ENCODE measurements at places on chromosomes 3 and 15.

DNA sequence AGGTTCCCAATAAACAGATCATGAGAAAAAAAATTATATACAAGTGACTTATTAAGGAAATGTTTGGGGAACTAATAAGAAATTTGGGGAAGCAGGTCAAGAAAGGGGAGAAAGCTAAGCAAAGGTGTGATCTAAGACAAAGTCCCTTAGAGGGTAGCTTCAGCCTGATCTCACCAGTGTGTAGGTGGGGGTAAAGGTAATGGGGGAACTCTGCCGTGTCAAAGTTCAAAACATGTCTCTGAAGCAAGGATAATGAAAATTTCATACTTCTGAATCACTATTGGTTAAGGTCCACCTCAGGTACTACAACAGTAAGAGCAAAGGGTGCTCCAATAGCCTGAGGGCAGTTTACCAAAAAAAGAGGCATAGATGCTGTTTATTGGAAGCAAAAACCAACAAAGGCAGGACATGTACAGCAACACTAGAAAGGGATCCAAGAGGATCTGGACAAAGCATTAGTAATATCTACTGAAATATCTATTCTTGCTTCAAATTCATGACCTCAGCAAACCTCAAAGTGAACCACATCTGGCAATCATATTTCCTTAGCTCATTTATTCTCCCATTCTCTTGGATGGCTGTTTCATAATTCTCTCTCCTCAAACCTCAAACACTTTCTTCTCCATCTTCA lies 6.9 kb downstream of the ACAD11 start:
- no peaks in the 10 kb centered on the region for H3K4me1 ChIP-seq
- no peaks in the 10 kb centered on the region for H3K27me3 ChIP-seq
- H3K4me3 ChIP-seq = no peak overlapping the region
- no peaks in the 10 kb centered on the region for H3K36me3 ChIP-seq

DNA sequence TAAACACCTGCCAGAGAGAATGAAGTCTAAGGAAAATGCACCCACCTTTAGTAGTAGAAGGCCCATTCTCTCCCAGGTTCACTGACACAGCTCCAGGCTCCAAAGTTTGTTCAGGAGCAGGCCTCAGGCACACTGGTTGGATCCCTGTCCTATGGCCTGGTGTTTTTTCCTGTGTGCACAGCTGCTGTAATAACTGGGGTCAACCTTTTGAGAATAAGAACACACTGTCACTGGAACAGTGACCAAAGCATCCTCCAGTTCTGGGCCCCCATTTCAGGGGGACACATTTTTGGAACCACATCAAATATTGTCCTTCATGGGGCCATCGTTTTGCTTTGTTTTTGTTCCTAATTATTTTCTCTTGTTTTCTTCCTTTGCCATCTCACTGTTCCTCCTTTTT lies 95.8 kb downstream of the ARNT2 start:
- no peaks in the 10 kb centered on the region for H3K36me3 ChIP-seq
- no peak for DNase-seq
- H3K4me3 ChIP-seq = no peak overlapping the region
- peaks cover 18% of the 10 kb centered on the region for H3K4me1 ChIP-seq
- H3K27ac ChIP-seq = no peak overlapping the region

DNA sequence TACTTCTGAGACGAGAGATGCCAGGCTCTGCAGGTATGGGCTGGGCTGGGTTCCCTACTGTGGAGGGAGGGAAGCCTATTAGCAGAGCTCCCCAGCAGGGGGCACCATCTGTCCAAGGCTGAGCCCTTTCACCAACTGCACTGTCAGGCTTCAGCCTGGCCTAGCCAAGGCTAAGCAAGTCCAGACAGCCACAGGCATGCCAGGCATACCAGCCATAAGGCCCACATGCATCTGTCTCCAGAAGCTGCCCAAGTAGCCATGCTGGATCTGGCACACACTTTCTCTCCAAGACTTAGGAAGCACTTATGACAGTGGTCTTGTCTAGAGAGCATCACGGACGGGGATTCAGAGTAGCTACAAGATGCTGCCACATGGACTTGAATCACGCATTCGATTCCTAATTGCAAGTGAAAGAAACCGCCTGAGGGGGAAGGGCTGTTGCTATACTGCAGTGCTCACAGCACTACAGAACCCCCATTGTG lies 28.3 kb downstream of the RUVBL1 start:
- DNase-seq = peak; percentile 75
- no peak overlapping the region for H3K27ac ChIP-seq
- H3K36me3 ChIP-seq = no peaks in the 10 kb centered on the region

DNA sequence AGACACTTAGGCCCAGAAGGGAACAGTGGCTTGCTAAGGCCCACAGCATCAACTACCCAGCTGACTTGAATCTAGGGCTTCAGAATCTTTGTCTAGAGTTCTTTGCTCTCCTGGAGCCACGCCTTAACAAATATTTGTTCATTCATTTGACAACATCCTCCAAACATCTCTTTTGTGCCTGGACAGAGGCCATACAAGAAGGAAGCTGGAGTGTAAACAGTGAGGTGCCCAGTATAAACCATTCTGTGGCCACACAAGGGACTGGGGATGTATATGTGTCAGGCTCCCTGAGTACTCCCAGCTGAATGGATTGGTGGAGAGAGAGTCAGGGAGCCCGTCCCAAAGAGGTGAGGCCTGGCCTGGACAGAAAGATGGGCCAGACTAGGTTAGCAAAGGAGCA lies 3.4 kb downstream of the CIB2 start:
- no peaks in the 10 kb centered on the region for H3K27me3 ChIP-seq
- H3K4me1 ChIP-seq = peaks cover 12% of the 10 kb centered on the region
- no peak overlapping the region for H3K27ac ChIP-seq
- H3K4me3 ChIP-seq = no peak overlapping the region

Measured in neural progenitor cell (in vitro differentiated cells).